Activated CD4-positive, alpha-beta T cell treated with anti-CD3 and anti-CD28 coated beads, Interleukin-10, Interleukin-2, amounts not matched to agents 100 ng/mL and 50 ng/mL, durations not matched to agents 16 hours and 8 hours (primary cell): ENCODE measurements at places on chromosomes 6 and 20.

DNA sequence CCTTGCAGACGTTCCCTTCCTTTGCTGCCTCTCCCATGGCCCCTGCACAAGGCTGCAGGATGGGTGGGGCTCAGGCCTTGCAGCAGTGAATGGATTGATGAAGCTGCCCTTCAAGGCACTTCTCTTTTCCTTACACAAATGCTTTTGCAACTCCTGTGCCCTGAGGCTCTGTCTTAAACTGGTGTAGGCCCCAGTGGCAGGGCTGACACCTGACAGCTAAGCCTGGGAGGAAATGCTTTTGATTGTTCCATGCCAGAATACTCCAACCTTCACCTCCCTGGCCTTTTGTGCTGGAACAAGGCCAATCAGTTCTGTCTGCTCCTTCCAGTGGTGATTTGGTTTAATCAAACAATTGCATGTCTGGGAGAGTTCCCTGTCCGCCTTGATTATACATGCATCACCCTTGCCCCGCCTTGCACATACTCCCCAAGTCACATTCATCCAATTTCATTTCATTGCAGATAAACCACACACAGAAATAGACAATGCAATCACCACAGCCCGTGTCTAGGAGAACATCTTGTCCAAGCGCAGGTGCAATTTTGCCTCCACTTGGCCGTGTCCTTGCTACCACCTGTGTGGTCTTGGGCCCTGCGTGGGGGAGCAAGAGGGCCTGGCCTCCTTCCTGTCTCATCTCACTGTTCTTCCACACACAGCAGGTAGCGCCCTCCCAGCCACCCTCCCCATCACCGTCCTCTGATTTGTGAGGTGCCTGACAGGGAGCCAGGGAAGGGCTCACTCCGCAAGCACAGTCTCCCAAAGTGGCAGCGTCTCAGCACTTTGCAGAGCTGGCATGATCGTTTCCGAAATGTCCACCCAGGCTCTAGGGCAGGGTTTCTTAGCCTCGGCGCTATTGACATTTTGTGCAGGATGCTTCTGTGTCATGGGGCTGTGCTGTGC lies 120.4 kb downstream of the CDH26 start:
- DNase-seq: no peak

DNA sequence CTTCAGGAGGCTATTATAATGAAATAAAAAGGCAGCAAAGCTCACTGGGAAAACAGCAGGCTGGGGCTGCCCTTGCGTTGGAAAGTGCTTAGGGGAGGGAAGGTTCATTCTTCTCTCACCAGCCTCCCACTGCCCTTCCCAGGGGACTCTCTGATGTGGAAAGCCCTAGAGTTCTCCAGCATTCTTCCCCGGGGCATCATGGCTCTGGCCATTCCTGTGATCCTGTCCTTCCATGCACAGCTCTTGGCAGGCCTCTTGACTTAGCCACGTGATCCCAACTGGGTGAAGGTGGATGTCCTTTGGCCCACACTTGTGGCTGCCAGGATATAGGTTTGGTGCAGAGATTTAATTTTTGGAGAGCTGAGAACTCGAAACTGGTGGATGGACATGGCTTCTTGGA lies 58.0 kb upstream of the ZNF831 start:
- no peak for DNase-seq

DNA sequence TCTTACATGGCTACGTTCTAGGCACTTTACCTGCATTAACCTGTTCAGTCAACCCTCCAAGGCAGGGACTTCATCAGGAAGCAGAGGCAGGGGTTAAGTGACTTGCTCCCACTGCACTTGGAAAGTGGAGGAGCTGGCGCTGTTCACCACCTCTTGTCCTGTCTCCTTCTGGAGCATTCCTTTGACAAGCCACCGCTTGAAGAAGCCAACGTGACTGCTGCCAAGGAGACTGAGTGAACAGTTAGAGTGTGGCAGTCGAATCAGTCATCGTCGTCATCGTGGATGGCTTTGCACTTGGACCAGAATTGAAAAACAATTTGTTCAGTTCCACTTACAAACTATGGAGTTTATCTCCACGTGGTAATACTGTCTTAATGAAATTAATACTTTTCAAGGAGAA lies 60.9 kb downstream of the TULP4 start:
- DNase-seq: no peak

GRCh38 chr6:126210398-126211075 lies 129.4 kb upstream of the CENPW start:
- no peak for DNase-seq

DNA sequence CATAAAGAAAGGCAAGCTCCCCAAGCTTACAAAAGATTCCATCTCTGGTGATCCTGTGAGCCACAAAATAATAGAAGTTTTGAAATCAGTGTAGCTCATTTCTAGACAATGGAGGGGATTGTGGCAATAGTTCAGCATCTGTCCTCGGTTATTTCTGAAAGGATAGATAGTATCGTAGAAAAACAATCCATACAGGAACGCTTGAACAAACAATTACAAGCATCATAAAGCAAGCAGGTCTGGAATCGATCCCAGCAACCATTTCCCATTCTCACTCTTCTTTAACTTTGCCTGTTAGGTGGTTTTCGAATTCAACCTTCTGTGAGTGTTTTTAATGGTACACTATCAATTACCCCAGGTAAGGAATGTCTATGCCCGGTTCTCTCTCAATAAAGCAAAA lies 931.1 kb downstream of the KIF16B start:
- DNase-seq: no peak

- peak; percentile 36 for DNase-seq
Measured at GRCh38 chr20:49712996-49713752, 504 bp downstream of the B4GALT5 start.

DNA sequence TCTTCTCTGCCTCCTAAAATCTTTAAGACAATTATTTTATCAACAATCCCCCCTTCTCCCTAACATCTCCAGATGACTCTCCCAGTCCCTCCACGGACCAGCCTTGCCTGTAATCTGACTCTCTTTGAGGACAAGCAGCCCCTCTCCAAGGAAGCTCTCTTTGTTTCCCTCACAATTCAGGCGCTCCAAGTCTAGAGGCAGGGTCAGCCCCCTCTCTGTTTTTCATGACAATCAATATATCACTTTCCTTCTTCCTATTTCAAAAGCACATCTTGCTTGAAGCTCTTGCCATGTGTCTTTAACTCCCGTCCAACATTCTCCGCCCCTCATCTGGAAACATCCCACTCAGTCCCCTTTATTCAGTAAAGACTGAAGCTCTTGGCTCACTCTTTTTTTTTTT lies 393.4 kb upstream of the SULF2 start:
- DNase-seq: no peak

DNA sequence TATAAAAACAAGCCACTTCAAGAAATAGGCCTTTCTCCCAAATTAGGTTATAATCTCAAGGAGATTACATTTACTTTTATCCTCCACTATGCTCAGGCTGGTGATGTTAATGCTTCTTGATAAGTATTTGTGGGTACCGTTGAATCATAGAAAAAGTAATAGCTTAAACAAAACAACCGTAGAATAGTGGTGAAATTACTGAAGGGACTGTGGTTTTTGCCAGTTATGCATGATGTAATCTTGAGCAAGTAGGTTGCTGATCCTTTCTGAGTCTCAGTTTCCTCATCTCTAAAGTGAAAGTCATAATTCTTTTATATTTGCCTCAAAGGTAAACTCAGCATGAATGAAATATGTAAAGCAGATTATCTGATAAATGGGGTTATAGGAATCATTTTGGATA lies 187.3 kb upstream of the JAG1 start:
- DNase-seq: peak; percentile 24

GRCh38 chr6:128731249-128732165 lies 151.4 kb upstream of the LAMA2 start:
- DNase-seq: peak; percentile 35

DNA sequence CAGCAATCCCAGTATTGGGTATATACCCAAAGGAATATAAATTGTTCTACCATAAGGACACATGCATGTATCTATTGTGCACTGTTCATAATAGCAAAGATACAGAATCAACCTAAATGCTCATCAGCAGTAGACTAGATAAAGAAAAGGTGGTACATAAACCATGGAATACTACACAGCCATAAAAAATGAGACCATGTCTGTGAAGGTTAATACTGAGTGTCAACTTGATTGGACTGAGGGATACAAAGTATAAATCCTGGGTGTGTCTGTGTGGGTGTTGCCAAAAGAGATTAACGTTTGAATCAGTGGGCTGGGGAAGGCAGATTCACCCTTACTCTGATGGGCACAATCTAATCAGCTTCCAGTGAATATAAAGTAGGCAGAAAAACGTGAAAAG lies 86.9 kb downstream of the MAN1A1 start:
- no peak for DNase-seq

DNA sequence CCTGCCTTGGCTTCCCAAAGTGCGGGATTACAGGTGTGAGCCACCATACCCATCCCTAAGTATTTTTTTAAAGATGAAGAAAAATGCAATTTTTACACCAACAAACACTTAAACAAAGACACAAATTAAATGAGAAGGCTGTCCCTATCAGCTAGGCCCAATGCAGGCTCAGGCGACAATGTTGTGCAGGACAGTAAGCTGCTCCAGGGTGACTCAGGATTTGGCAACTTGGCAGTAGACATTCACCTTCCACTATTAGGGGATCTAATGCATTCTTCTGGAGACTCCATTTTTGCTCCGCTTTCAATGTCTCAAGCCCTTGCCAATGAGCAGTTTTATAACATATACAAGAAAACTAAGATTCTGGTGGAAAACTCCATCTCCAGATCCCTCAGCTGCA lies 19.7 kb downstream of the NDRG3 start:
- DNase-seq: no peak

GRCh38 chr6:169983651-169984050 lies 232.2 kb downstream of the ERMARD start:
- no peak for DNase-seq

DNA sequence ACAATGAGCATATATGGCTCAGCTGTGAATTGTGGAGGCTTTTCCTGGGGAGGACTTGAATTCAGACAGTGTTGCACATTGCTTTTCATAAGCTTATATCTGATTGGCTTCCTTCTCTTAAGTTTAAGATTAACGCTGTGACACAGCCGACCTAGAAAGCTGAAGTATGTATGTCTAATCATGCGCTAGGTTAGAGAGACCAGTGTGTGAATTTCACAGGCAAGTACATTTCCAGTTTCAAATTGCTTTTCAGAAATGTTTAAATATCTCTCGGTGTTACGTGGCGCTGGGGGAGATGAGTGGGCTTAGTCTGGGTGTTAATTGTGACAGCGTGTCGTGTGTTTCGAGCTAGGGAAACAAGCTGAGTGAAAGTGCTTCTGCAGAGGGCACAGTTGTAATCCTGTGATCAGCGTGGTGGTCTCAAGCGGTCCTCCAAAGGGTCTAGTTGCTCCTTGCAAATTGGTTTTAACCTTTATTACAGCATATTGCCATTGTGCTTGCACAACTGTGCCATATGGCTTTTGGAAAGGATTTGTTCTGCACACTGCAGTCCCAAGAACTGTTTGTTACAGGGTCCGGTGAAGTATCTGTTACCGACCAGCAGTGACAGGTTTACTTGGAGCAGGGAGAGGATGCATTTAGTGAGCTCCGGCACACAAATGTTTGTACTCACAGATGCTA lies 166.6 kb downstream of the SASH1 start:
- no peak for DNase-seq

- DNase-seq: no peak
Measured at GRCh38 chr6:113425977-113426660, 431.0 kb upstream of the MARCKS start.

DNA sequence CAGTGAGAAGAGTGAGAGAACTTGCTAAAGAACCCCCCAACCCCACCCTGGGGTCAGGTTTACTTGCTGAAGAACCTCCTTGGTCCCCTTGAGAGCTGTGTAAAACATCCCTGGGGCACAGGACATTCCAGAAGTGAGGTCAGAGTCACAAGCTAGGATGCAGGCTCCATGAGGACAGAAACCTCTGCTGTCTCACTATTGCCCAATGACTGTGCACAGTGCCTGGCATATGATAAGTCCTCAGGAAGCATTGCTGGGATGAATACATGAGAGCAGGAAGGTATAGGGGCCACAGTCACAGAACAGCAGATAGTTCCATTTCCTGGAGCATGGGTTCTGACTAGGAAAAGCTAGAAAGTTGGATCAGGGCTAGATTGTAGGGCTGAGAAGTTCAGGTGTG lies 18.4 kb downstream of the NT5E start:
- DNase-seq: no peak

DNA sequence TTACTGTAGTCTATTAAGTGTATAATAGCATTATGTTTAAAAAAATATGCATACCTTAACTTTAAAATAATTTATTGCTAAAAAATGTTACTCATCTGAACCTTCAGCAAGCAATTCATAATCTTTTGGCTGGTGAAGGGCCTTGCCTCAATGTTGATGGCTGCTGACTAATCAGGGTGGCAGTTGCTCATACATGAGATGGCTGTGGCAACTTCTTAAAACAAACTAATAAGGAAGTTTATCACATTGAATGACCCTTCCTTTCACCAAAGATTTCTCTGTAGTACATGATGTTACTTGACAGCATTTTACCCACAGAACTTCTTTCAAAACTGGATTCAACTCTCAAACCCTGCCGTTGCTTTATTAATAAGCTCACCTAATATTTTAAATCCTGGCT lies 84.0 kb downstream of the TASP1 start:
- DNase-seq: no peak

GRCh38 chr6:1310628-1311399 lies 1.1 kb upstream of the FOXQ1 start:
- no peak for DNase-seq
